ENCODE measurements at places on chromosomes 2 and 18.

DNA sequence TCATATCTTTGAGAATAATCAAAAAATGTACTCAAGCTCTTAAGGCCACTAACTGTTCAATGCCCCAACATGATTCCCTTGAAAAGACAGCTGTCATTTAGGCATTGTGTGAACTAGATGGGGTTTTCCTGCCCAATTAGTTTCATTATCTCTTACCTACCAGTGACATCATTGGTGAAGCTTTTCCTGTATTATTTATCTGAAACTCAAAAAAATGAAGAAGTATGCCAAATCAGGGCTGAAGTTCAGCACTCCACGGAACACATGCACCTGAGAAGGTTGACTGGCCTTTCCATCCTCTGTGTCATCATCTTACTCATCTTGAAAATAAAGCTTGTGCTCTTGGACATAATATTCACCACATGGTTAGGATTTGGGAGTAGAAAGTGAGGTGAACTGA, 126.4 kb downstream of the TXNL1 start:
- DNase-seq = no peak

- DNase-seq = no peak
These were observed 59.1 kb upstream of the NFATC1 start for GRCh38 chr18:79336556-79337142.

GRCh38 chr2:64688909-64689308, 35.2 kb upstream of the SERTAD2 start:
- no peak for DNase-seq

- no peak for DNase-seq
These were observed 8.4 kb downstream of the GRP start for GRCh38 chr18:59228351-59228750.

GRCh38 chr2:216283038-216283900, 89.0 kb downstream of the MARCHF4 start:
- peak; percentile 32 for DNase-seq

GRCh38 chr2:11573418-11574175, 39.8 kb downstream of the GREB1 start:
- no peak for DNase-seq

DNA sequence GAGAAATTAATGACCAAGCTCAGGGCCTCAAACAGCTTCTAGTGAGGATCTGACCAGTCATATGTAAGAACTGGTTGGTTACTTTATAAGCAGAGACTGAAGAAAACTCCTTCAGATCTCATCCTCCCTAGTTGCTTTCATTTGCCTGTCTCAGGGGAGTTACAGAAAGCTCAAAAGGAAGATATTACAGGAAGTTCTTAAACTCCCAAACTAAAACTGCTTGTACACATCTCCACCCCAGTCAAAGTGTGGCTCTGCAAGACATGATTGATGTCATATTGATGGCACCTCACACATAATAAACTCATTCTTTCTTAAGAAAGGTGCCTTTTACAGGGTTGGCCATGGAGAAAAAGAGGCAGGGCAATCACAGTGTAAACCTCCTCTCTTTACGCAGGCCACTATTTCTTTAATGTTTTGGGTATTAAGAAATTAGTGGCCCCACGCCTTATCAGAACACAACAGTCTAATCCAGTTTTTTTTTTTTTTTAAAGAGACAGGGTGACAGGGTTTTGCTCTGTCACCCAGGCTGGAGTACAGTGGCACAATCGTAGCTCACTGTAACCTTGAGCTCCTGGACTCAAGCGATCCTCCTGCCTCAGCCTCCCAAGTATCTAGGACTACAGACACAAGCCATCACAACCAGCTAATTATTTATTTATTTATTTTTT, 62.6 kb upstream of the STK17B start:
- DNase-seq = no peak

DNA sequence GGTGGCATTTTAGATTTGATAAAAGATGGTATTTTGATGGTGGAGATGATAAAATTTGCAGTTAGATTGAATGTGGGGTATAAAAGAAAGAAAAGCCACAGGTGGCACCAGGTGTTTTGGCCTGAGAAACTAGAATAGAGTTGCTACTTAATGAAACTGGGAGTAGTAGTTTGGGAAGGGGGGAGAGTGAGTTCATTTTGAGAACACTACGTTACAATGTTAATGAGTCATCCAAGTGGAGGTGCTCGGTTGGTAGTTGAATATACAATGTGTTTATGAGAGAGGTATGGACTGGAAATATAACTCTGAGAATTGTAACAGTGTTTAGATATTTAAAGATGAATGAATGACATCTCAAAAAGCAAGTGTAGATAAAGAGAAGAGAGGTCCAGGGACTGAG, 26.4 kb downstream of the EPG5 start:
- no peak for DNase-seq

GRCh38 chr18:44724105-44724778, 43.6 kb downstream of the SETBP1 start:
- no peak for DNase-seq

- no peak for DNase-seq
These were observed 125.3 kb downstream of the TCF4 start for GRCh38 chr18:55462652-55463051.

DNA sequence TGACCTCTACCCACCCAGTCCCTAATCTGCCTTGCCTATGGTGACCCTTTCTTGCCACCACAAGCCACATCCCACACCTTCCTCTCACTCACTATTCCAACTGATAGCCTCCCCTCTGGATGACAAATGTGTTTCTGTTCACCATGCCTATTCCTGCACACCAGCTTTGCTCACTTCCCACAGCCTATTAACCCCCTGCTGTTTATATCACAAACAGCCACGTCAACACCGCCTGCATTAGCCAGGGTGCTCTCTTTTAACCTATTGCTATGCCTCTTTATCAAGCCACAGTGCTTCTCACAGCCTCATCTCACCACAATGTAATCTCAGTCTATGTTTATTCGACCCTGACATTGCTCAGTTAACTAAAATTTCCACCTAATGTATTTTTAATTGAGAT, 271.8 kb downstream of the SUCLG1 start:
- no peak for DNase-seq

DNA sequence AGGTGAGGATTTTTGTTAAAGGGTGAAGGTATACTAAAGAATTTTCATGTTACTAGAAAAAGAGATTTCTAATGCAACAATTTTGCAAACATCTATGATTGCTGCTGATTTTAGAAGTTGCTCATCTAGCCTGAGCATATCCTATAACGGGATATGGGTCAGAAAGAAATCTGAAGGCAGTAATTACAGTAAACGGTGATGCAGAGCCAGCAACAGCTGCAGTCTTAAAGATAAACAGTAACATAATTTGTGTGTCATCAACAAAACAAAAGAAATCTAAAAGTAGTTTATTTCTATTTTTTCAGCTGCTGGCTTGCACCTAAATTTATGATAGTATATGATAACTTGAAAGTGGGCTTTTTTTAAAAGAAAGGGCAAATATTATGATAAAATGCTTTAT, 215.7 kb downstream of the SLC4A10 start:
- DNase-seq = no peak

- DNase-seq = no peak
These were observed 58.1 kb upstream of the ERBB4 start for GRCh38 chr2:212596688-212597087.

GRCh38 chr2:54336136-54336976, 80.3 kb upstream of the TSPYL6 start:
- no peak for DNase-seq

GRCh38 chr2:192555740-192556139, 361.0 kb upstream of the TMEFF2 start:
- no peak for DNase-seq

GRCh38 chr18:64149916-64150438, 1.1 kb upstream of the LINC00305 start:
- DNase-seq = no peak

- no peak for DNase-seq
These were observed 33.5 kb downstream of the PDE1A start for GRCh38 chr2:182393270-182393760.

DNA sequence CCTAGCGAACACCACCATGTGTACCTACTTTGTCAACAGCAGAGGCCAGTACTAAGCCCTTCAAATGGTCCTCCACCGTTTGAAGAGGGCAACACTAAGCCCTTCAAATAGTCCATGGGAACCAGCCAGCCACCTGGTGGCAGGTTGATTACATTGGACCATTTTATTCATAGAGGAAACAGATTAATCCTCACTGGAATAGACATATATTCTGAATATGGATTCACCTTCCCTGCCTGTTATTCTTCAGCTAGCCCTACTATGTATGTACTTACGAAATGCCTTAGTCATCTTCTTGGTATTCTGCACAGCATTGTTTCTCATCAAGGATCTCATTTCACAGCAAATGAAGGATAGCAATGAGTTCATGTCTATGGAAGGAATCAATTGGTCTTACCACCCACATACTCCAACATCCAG, 10.0 kb upstream of the ZNF396 start:
- DNase-seq = no peak

- DNase-seq = no peak
These were observed 9.5 kb upstream of the SATB2 start for GRCh38 chr2:199467066-199467822.

- DNase-seq = no peak
These were observed 293.7 kb upstream of the RND3 start for GRCh38 chr2:150781142-150781541.

- no peak for DNase-seq
These were observed 329.5 kb upstream of the SYT4 start for GRCh38 chr18:43606795-43607194.

DNA sequence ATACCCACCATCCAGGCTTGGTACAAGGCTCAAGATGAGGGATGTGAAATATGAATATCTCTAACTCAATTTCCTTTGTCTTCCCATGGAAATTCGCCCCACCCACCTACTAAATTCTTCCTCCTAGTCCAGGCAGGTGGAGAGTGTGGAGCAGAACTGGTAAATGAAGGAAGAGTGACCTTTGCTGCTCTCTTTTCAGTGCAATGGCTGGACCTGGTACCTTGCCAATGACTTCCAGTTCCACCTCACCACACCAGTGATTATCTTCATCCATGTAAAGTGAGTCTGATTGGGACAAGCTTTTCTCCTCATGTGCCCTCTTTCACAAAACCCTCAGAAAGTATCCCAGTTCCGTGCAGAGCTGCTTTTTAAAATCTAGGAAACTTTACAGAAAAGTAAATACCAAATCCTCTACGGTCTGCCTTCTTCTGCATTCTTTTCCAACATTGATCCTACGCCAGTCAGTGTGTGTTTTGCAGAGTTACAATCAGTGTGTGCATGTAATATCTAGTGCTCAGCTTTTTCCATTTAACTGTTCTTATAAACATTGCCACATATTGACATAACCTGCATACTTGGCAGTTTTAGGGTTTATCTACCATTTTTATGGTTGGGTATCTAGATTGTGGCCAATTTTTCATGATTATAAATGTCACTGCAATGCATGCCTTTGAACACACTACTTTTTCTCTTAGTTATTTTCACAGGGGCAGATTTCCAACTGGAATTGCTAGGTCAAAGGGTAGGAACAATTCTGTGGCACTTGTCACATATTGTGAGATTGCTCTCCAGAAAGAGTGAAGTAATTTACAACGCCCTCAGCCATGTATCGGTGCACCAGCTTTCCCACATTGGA, 86.5 kb upstream of the SEC11C start:
- no peak for DNase-seq

GRCh38 chr2:30569946-30570345, 122.9 kb downstream of the LCLAT1 start:
- DNase-seq = no peak

DNA sequence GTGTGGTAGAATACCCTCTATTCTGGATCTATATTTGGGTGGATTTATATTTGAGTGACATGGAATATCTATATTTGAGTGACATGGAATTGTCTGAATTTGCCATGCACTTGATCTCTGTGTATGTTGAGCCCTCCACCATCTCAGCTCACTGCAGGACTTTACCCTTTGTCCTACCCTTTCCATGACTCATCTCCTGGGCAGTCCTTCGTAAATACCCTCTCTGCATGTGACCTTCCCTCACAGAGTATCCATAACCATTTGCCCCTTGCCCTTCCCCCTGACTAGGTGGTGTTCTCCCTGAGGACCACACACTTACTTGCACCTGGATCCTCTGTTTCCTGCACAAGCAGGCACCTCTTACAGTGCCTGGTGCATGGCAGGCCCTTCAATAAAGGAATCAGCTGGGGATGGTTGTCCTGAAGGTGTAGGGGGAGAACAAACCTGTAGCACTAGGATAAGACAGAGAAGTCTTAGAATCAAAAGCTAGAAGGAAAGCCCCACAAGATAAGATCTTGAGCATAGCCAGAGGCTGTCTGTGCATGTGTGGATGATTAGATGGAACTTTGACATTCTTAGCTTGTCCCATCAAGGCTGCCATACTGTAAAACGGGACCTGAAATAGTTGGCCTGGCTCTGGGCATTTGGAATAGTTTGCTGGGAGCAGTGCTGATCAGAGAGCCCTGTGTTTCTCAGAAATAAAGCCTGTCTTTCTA, 230.4 kb downstream of the FHOD3 start:
- no peak for DNase-seq

- DNase-seq = no peak
These were observed 591.9 kb downstream of the TMEM182 start for GRCh38 chr2:103353774-103354173.

GRCh38 chr2:13015532-13016320, 299.0 kb downstream of the TRIB2 start:
- DNase-seq = no peak

- no peak for DNase-seq
These were observed 1764.1 kb upstream of the CELF4 start for GRCh38 chr18:39329496-39330275.
